Thoracic aorta endothelial cell (primary cell): ENCODE measurements at places on chromosomes 5 and 9. TPM values are rescaled to one million over a fixed set of nuclear protein-coding genes. Genes with fewer than 3 reads are reported as not detected.

The OR2V1 gene
- not detected in 2 replicates for total RNA-seq

The WDR38 gene
- not detected in 2 replicates for total RNA-seq

The SLC45A2 gene
- total RNA-seq = not detected in 2 replicates

The SERINC5 gene
- total RNA-seq = 11.0 and 11.1 TPM in 2 replicates

The PAEP gene
- total RNA-seq = not detected in 2 replicates

The COL23A1 gene
- not detected in 2 replicates for total RNA-seq

The RIC1 gene
- 44.3 and 45.7 TPM in 2 replicates for total RNA-seq

The ANXA2R gene
- total RNA-seq = 2.1 and 5.5 TPM in 2 replicates
